Osteoblast (primary cell): ENCODE measurements at places on chromosomes 5 and 9. TPM values are rescaled to one million over a fixed set of nuclear protein-coding genes. Genes with fewer than 3 reads are reported as not detected.
A peak's percentile ranks its signal among the peaks of the same experiment; 100 is the strongest.

TLE4 gene
- 49.2 and 62.2 TPM in 2 replicates for total RNA-seq

DNA sequence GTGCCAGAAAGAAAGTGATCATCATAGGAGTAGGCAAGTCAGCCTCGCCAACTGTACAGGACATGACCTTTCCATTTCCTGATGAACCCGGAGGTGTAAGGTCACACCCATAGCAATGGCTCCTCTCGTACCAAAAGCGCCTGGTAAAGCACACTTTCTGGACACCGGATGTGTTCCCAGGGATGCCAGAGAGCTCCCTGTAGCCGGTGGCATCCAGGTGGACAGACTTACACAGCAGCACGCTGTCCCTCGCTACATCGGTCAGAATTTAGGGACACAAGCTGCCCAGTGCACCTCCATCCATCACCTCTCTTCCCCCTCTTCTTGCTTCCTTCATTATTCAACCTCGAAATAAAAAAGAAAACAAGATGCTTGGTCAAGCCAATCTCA, 105.4 kb downstream of the SYK start:
- no peak for DNase-seq

GFRA3 gene
- not detected in 2 replicates for total RNA-seq

- no peak for DNase-seq
Measured at GRCh38 chr9:16726029-16726428, 144.4 kb downstream of the BNC2 start.

DNA sequence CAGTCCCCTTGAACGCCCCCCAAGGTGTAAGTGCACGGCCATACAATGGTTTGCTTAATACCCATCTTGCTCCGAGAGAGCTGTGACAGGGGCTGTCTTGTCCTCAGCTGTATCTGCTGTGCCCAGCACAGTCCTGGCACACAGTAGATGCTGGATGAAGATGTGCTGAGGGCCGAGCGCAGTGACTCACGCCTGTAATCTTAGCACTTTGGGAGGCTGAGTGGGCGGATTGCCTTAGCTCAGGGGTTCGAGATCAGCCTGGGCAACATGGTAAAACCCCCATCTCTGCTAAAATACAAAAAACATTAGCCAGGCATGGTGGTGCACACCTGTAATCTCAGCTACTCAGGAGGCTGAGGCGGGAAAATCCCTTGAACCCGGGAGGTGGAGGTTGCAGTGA, 53.6 kb downstream of the C9orf50 start:
- DNase-seq, result no peak

GRCh38 chr5:132635873-132636272, 22.1 kb upstream of the IL13 start:
- DNase-seq, result no peak

DNA sequence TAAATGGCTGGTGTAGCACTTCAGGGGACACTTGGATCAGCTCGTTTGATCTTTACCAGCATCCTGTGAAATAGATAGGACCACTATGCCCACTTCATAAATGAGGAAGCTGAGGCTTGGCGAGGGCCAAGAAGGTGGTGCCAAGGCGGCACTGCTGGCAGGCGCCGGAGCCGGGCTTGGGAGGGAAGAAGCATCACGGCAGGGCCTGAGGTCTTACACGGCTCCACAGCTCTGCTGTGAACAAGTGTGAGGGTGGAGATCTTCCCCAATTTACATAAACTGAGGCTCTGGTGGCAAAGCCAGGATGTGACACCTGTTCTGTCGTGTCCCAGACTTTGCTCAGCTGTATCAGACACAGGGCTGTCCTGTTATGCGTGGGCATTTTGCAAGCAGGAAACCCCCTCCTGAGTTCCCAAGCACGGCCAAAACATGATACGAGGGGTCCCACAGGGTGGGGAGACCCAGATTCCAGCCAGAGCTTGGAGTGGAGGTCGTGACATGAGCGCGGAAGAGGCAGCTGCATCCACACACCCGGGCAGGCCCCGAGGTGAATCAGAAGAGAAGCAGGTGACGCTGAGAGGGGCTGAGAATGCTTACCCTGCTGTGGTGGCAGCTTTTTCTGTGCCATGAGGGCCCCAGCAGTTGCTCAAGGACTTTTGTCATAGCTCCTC, 117.5 kb upstream of the BOD1 start:
- DNase-seq, result peak; percentile 86

GRCh38 chr9:100515578-100516494, 42.9 kb downstream of the TMEFF1 start:
- DNase-seq, result no peak

LSM11 gene
- 4.4 and 4.7 TPM in 2 replicates for total RNA-seq

CCIN gene
- 1.2 and 2.2 TPM in 2 replicates for total RNA-seq

- DNase-seq, result no peak
Measured at GRCh38 chr9:119369680-119370366, 588 bp upstream of the BRINP1 start.

MEGF10 gene
- 1.4 and 3.2 TPM in 2 replicates for total RNA-seq

DNA sequence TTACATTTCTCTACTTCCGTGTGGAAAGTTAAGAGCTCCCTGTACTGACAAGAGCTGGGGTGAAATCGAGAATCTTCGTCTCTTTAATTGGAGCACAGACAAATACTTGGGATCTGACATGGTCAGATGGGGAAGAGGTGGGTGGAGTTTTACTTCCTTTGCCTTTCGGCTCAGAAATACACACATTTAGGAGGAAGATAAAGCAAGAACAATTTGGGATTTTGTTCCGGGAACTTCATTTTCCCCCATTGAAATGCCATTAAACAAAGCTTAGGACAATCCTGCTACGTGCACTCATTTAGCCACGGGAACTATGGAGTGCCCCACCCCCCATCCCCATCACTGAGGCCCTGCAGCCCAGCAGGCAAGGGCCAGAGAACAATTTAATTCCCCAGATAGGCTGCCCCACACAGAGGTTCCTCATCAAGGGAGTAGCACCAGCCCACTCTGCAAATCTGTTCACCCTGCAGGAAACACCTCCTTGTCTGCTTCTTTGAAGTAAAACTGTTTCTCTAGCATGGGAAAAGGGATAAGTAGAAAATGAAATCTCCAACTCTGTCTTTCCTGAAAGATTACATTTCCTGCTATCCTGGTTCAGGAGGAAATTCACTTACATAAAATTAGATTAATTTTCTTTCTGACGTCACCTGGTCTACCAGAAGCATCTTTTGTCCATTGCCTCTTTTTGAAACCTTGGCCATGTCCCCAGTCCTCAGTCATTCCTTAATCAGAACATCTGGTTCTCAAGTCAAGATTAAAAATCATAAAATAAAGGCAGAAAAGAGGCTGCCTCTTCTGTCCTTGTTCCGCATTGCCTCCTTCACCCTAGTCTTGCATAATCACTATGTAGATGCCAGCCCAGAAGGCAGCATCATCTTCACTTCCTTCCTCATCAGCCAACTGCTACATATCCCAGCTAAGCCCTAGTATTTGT, 206.4 kb downstream of the ENC1 start:
- no peak for DNase-seq

DNA sequence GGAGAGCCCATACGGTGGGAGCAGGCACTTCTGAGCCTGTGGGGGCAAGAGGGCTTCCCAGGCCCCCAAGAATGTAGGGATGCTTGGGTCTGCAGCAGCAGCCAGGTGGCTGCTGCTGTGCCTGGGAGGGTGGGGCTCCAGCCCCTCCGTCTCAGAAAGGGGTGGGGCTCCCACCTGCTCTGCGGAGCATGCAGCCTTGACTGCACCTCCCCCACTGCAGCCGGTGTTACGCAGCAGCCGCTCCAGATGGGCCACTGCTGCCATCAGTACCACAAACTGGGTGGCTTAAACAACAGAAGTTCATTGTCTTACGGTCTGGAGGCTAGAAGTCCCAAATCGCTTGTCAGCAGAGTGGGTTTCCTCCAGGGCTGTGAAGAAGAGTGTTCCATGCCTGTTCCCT, 365.5 kb downstream of the TMEM38B start:
- no peak for DNase-seq

DNA sequence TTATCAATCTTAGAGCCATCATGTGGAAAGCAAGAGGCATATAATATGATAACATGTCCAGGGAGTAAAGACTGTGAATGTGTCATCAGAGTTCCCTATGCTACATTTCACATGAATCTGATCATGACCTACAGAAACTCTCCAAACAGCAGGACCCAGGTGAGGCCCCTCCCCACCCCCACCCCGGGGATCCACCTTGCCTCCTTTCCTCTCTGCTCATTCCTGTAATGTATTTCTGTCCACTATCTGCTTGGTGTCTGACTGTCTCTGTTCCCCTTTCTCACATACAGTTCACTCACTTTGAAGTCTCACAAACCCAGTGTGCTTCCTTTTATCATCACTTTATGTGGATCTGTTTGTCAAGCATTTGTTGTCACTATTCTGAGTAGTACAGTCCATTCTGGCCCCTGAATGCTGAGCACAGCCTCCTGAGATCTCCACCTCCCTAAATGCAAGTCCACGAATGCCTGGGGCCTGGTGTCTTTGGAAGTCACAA, 76.4 kb upstream of the SMARCA2 start:
- DNase-seq, result no peak

CLIC3 gene
- total RNA-seq, result 1.5 and 2.5 TPM in 2 replicates

IFNA5 gene
- total RNA-seq, result not detected in 2 replicates

- DNase-seq, result peak; percentile 45
Measured at GRCh38 chr5:138351517-138351916, 968 bp upstream of the KDM3B start.

DNA sequence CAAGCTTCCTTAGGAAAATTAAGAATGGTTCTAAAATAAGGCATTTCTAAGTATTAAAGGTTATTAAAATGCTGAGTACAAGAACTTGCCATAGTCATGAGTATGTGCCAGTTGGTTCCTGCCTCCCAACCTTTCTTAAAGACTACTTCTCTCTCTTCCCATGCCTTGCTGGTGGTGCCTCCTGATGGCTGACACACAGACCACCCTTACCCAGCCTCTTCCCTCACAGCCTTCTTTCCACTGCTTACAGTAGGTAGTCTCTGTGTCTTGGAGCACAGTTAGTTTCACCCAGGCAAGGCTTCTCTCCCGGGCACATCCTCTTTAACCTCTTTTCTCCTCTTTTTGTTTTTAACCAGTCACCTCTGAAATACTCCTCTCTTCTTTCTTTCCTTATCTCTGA, 20.6 kb upstream of the GPR150 start:
- no peak for DNase-seq

VCP gene
- total RNA-seq, result 241 and 267 TPM in 2 replicates

PALM2AKAP2 gene
- 19.4 and 25.3 TPM in 2 replicates for total RNA-seq

PCDHB2 gene
- total RNA-seq, result 1.2 and 1.4 TPM in 2 replicates

DNA sequence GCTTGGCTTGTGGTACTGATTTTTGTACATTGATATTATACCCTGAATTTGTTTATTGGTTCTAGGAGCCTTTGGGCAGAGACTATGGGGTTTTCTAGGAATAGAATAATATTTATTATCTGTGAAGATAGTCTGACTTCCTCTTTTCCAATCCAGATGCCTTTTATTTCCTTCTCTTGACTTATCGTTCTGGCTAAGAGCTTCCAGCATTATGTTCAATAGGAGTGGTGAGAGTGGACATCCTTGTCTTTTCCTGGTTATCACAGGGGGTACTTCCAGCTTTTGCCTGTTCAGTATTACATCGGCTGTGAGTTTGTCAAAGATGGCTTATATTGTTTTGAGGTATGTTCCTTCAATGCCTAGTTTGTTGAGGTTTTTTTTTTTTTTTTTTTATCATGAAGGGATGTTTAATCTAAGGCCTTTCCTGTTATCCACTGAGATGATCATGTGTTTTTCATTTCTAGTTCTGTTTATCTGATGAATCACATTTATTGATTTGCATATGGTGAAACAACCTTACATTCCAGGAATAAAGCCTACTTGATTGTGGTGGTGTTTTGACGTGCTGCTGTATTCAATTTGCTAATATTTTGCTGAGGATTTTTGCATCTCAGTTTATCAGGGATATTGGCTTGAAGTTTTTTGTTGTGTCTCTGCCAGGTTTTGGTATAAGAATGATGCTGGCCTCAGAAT, 77.5 kb downstream of the CERT1 start:
- DNase-seq, result no peak

- peak; percentile 58 for DNase-seq
Measured at GRCh38 chr9:88579050-88579715, 44.2 kb downstream of the NXNL2 start.

DNA sequence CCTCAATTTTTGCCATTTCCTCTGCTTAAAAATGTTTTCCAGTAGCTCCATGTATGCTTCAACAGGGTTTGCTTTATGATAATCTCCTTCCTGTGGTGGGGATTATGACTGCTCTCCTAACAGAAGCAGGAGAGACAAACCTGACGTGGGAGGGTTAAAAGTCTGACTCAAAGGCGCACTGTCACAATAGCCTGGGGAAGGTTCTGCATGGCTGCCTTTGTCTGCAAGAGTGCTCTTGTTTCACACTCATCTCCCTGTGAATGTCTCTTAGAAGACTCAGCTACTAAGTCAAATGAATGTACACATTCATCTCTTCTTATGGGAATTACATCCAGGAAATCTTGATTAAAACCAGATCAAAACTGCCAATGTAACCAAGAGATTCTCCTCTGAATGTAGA, 90.9 kb upstream of the MTAP start:
- DNase-seq, result no peak

DNA sequence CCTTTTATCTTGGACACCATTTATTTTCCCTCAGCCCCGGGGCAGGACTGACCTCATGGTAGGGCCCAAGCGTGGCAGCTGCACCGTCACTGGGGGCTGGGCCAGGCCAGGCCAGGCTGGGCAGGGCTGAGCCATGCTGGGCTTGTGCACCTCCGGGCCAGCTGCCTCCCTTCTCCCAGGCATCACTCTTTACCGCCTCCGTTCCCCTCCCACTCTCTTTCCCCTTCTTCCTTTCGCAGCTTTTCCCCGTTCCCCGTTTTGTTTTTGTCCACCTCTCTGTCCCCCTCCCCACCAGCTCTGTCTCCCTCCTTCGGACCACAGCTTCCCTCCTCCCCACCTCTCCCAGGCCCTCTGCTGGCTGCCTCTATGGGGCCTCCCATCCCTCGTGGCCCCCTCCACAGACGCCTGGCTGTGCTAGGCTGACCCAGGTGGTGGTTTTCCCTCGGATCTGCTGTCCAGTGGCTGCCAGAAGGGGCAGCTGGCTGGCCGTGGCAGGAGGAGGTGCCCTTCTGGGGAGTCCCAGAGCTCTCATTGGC, 17.9 kb downstream of the FGF18 start:
- peak; percentile 62 for DNase-seq

GRCh38 chr5:79417495-79417894, 96.4 kb downstream of the HOMER1 start:
- no peak for DNase-seq

DNA sequence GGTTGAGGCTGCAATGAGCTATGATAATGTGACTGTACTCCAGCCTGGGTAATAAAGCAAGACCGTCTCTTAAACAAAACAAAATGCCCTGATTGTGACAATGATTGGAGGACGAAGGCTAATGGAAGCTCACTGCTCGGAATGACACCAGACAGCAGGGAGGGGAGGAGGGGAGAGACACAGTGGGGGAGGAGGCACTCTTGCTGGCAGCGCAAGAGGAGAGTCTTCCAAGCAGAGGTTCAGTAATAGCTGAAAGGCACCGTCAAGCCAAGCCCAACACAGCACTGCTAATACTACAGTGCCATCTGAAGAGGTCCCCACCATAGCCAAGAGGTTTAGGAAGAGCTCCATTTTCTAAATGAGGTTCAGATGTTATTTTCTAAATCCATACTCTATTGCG, 102.3 kb downstream of the GLDC start:
- no peak for DNase-seq
